ENCODE measurements at places on chromosomes 2 and 18.
A peak's percentile ranks its signal among the peaks of the same experiment; 100 is the strongest.

GRCh38 chr2:171402906-171403580, 30.7 kb downstream of the METTL8 start:
- peak overlapping the region; percentile 40 for H3K27ac ChIP-seq
- no peaks in the 10 kb centered on the region for H3K27me3 ChIP-seq
- DNase-seq = no peak
- no peak overlapping the region for H3K4me3 ChIP-seq
- H3K36me3 ChIP-seq = peaks cover 53% of the 10 kb centered on the region

- no peak overlapping the region for H3K4me3 ChIP-seq
- peaks cover 10% of the 10 kb centered on the region for H3K27me3 ChIP-seq
- H3K27ac ChIP-seq = no peak overlapping the region
- no peak for DNase-seq
These were observed 116.8 kb upstream of the PKDCC start for GRCh38 chr2:41930807-41931566.

DNA sequence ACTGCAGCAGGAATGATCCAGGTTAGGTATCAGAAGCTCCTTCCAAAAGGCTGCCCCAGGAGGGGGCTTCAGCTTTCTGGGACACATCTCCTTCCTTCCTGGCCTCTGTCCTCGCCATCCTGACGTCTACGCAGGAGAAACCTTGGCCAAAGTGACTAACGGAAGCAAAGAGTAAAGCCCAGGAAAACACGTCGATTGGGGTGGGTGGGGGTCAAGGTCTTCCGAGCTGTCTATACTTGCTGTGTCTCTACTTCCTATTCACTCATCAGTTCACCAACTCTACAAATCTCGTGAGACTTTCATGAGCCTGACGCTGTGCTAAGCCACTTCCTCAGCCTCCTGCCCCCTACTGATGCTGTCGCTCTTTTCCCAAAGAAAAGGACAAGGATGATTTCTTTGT, 212.6 kb downstream of the TNS1 start:
- peak overlapping the region; percentile 51 for H3K4me3 ChIP-seq
- no peak for DNase-seq
- peaks cover 11% of the 10 kb centered on the region for H3K4me1 ChIP-seq
- H3K27me3 ChIP-seq = no peaks in the 10 kb centered on the region

GRCh38 chr18:24935008-24935407, 417.0 kb downstream of the ZNF521 start:
- no peak overlapping the region for H3K27ac ChIP-seq
- H3K36me3 ChIP-seq = no peaks in the 10 kb centered on the region
- H3K4me3 ChIP-seq = no peak overlapping the region
- H3K4me1 ChIP-seq = no peaks in the 10 kb centered on the region
- no peak for DNase-seq
- H3K27me3 ChIP-seq = no peaks in the 10 kb centered on the region

GRCh38 chr2:74891136-74891764, 57.3 kb downstream of the HK2 start:
- DNase-seq = no peak
- peaks cover 95% of the 10 kb centered on the region for H3K36me3 ChIP-seq
- no peak overlapping the region for H3K27ac ChIP-seq
- H3K27me3 ChIP-seq = no peaks in the 10 kb centered on the region
- no peaks in the 10 kb centered on the region for H3K4me1 ChIP-seq

DNA sequence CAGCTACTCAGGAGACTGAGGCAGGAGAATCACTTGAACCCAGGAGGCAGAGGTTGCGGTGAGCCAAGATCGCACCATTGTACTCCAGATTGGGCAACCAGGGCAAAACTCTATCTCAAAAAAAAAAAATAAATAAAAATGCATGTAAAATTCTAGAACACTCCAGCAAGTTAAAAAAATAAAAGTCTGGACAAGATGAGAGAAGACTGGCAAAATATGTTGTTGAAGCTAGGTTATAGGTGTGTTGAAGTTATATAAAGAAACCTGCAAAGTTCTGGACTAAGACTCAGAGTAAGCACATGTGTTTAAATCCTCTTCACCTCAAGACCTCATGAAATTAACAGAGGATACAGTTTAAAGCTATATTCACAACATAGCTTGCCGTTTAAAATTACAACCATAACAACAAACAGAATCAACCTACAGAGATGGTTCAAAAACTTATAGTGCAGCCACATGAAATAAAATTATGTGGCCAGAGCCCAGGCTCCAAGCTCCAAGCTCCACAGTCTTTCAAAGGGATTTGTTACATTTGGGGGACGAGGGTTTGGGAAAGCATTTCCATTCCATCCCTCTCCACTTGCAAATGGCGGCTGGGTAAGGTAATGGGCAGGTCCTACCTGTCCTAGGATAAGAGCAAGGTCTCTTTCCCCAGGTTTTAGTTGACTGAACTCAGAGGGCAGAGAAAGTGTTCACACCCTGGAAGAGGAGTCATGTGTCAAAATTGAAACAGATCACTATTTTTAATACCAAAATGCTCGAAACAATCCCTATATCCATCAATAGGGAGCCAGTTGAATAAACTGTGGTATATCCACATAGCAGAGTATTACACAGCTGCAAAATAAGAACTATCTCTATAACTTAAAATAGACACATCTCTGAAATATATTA, 59.9 kb upstream of the MYCN start:
- no peak overlapping the region for H3K27ac ChIP-seq
- no peaks in the 10 kb centered on the region for H3K27me3 ChIP-seq
- no peaks in the 10 kb centered on the region for H3K4me1 ChIP-seq
- DNase-seq = no peak

GRCh38 chr2:180652794-180653193, 327.6 kb upstream of the UBE2E3 start:
- H3K27ac ChIP-seq = no peak overlapping the region
- DNase-seq = no peak
- no peak overlapping the region for H3K4me3 ChIP-seq
- H3K36me3 ChIP-seq = no peaks in the 10 kb centered on the region
- no peaks in the 10 kb centered on the region for H3K4me1 ChIP-seq
- peaks cover 2% of the 10 kb centered on the region for H3K27me3 ChIP-seq

GRCh38 chr2:70671092-70671675, 96.8 kb downstream of the ADD2 start:
- no peaks in the 10 kb centered on the region for H3K4me1 ChIP-seq
- no peak overlapping the region for H3K4me3 ChIP-seq
- H3K27ac ChIP-seq = no peak overlapping the region
- DNase-seq = no peak
- H3K36me3 ChIP-seq = no peaks in the 10 kb centered on the region

GRCh38 chr2:165941827-165942226, 11.7 kb downstream of the TTC21B start:
- H3K27ac ChIP-seq = no peak overlapping the region
- peaks cover 55% of the 10 kb centered on the region for H3K36me3 ChIP-seq
- DNase-seq = no peak
- no peaks in the 10 kb centered on the region for H3K4me1 ChIP-seq

Measured in activated T-helper 2 cell treated with anti-CD3 and anti-CD28 coated beads, Interferon-gamma antibody, Interleukin-2, Interleukin-4, amounts not matched to agents 10 μg/mL and 5 μg/mL and 100 μg/mL, durations not matched to agents 14 hours and 24 hours and 36 hours (primary cell).